Activated naive CD4-positive, alpha-beta T cell (primary cell): ENCODE measurements at places on chromosomes 7 and 10.

DNA sequence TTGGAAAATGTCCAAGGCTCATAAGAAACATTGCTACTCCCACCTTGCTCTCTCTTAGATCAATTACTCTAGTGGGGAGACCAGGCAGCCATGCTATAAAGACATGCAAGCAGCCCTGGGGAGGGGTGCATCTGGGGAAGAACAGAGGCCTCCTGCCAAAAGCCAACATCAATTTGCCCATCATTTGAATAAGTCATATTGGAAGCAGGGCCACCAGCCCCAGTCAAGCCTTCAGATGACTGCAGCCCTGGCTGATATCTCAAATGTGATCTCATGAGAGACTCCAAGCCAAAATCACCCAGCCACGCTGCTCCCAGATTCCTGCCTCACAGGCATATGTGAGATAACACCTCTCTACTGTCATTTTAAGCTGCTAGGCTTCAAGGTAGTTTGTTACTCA lies 157.5 kb upstream of the PDE1C start:
- no peak for DNase-seq

DNA sequence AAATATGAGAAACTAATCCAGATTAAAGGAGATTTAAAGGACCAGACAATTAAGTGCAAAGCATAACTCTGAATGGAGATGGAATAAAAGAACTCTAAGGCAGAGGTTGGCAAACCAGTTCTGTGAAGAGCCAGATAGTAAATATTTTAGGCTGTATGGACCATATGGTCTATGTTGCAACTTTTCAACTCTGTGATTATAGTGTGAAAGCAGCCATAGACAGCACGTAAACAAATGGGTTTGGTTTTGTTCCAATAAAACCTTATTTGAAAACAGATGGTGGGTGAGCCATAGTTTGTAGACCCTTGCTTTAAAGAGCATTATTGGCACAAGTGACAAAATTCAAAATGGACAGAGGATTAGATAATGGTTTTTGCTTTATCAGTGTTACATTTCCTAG lies 884.1 kb downstream of the CCSER2 start:
- no peak for DNase-seq

- no peak for DNase-seq
Measured at GRCh38 chr7:28183627-28184026, 3.0 kb upstream of the JAZF1 start.

DNA sequence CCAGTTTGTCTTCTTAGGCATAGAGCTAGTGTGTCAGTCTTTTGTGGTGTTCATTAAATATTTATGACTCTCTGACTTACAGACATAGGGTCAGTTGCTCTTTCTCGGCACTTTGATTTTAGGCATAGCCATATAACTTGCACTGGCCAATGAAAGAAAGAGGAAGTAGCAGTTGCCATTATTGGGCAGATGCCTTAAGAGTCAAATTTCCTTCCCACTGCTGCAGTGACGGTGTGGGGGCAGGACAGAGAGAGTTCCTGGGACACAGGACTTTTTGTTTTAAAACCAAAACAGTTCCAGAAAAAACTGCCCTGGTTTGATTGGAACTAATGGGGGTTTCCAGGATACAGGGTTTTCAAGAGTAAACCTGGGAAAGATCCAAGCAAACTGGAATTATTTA lies 60.2 kb upstream of the PHF14 start:
- DNase-seq: no peak

DNA sequence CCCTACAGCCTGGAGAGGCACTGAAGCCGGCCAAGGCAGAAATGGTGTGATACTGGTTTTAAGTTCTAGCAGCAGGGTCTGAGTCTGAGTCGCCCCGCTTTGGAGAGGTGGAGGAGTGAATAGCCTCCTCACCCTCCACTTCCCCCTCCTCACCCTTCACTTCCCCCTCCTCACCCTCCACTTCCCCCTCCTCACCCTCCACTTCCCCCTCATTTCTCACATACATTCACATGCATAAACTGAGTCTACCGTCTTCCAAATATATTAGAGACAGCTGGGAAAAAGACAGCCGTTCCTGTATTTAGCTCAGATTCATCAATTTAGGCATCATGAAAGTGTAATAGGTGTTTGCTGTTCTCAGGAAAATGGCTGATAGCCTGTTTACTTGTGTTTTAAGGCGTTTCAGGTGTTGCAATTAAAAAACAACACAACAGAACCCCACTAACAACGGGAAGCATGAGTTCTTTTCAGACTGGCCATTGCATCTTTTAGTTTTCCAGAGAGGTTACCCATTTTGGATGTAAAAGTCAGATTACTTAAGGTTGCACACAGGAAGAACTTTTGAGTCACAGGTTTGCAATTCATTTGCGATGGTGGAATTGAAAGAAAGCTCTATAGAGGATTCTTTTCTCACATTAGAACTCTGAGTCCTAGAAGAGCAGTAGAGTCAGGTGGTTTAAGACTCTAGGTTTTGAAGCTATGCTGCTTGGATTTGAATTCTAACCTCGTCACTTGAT lies 861 bp downstream of the NRBF2 start:
- no peak for DNase-seq

- DNase-seq: no peak
Measured at GRCh38 chr7:32206987-32207386, 136.8 kb upstream of the PDE1C start.
